ENCODE measurements at places on chromosomes 3 and 15. TPM values are rescaled to one million over a fixed set of nuclear protein-coding genes. Genes with fewer than 3 reads are reported as not detected.

- H3K4me1 ChIP-seq, result no peaks in the 10 kb centered on the region
- H3K36me3 ChIP-seq, result no peaks in the 10 kb centered on the region
- H3K4me3 ChIP-seq, result no peak overlapping the region
- H3K27ac ChIP-seq, result no peak overlapping the region
- DNase-seq, result no peak
Measured at GRCh38 chr15:43547539-43547938, 30.1 kb downstream of the MAP1A start.

- no peaks in the 10 kb centered on the region for H3K27me3 ChIP-seq
- H3K36me3 ChIP-seq, result no peaks in the 10 kb centered on the region
- no peaks in the 10 kb centered on the region for H3K4me1 ChIP-seq
- no peak for DNase-seq
- no peak overlapping the region for H3K4me3 ChIP-seq
Measured at GRCh38 chr3:17190353-17191078, 305.8 kb downstream of the PLCL2 start.

The RTP3 gene
- 28.9 TPM for total RNA-seq

The LINGO1 gene
- 0.31 TPM for total RNA-seq

The CHRNA5 gene
- total RNA-seq, result not detected

Measured in right lobe of liver (tissue), 6 donors.